ENCODE measurements at places on chromosomes 11 and 22.

GRCh38 chr11:27370374-27370773 is 7.4 kb upstream of the CCDC34 start:
- no peak for DNase-seq

DNA sequence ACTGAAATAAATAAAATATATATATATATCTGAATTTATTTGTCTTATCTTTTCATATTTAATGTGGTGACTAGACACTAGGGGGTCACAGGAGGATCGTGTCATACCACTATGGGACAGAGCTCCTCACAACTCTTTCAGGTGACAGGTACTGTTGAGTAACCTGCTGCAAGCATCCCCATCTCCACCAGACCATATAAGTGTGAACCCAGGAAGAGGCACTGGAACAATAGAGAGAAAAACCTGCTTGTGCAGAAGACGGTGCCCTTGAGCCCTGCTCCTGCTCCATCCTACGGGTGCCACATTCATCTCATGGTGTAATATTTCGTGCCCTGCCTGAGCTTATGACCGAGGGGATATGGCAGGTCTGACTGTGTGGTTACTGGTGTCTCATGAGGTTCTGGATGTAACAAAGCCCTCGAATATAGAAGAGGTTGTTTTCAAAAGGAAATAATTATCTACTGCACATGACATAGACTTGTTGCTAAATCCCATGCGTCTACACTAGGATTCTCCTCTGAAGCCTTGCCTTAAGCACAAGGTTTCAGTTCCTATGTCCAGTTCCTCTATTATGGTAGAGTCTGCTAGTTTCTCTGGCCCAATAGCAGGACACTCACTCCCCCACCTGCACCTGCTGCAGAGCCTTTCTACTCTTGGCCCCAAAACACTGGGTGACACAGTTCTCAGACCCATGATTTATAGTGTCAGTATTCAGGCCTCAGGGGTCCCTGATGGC is 70.4 kb downstream of the GGTLC2 start:
- DNase-seq: no peak

- DNase-seq: no peak
Observed at GRCh38 chr11:65315866-65316226, 1.2 kb downstream of the CDC42EP2 start.

DNA sequence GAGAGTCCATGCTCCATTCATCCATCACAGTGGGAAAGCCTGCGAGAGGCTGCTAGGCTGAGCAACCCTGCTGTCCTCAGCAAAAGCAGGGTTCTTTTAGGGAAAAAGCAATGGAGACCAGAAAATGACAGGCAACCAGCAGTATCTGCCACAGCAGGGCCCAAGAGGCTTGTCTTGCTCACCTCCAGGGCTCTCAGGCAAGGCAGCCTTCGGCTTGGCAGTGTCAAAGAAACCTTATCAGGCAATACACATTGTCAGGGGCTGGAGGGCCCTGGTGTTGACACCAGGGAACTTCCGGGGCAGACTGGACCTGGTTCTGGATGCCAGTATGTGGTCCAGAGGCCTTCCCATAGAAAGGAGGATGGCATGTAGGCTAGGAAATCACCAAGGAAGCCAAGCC is 10.2 kb upstream of the TLCD5 start:
- DNase-seq: no peak

GRCh38 chr22:45991098-45991497 is 14.1 kb upstream of the WNT7B start:
- DNase-seq: no peak

GRCh38 chr11:130203766-130204702 is 44.5 kb downstream of the ST14 start:
- DNase-seq: no peak

GRCh38 chr11:63838150-63838677 is 696 bp upstream of the MARK2 start:
- no peak for DNase-seq

DNA sequence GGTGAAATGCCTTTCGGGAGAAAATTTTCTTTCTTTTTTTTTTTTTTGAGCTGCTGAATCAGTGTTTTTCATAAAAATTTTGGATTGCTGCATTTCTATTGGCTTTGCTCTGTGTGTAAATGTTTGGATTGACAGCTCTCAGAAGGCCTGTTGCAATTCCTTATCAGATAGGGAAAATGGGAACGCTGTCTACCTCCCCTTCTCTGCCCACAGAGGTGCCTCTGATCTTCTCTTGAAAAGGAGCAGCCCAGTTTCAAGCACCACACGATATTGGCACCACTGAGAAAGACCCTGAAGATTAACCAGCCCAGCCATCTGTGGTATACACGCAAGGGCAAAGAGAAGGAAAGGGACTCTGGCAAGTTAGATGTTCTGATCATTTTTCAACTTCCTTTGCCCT is 1272.2 kb downstream of the LRRC4C start:
- no peak for DNase-seq

DNA sequence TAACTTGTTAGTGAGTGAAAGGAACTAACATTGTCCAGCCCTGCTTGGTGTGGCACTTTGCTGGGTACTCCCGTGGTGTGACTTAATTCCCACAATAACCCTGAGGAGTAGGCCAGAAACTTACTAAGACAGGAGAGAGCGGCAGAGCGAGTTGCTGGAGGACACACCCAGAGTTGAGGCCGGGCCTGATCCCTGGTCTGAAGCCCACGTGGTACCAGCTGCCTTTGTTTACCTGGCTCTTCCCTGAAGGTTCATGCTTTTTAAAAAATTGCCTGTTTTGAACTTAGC is 594 bp downstream of the MPST start:
- no peak for DNase-seq

GRCh38 chr11:29002816-29003215 is 894.6 kb downstream of the METTL15 start:
- DNase-seq: no peak

DNA sequence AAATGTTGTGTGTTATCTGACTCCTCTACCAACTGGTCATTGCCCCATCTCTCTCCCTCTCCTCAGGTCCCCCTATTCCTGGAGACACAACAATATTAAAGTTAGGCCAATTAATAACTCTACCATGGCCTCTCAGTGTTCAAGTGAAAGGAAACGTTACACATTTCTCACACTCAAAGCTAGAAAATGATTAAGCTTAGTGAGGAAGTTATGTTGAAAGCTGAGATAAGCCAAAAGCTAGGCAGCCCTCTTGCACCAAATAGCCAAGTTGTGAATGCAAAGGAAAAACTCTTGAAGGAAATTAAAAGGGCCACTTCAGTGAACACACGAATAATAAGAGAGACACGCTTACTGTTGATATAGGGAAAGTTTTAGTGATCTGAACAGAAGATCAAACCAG is 6.9 kb downstream of the DLG2 start:
- DNase-seq: no peak

DNA sequence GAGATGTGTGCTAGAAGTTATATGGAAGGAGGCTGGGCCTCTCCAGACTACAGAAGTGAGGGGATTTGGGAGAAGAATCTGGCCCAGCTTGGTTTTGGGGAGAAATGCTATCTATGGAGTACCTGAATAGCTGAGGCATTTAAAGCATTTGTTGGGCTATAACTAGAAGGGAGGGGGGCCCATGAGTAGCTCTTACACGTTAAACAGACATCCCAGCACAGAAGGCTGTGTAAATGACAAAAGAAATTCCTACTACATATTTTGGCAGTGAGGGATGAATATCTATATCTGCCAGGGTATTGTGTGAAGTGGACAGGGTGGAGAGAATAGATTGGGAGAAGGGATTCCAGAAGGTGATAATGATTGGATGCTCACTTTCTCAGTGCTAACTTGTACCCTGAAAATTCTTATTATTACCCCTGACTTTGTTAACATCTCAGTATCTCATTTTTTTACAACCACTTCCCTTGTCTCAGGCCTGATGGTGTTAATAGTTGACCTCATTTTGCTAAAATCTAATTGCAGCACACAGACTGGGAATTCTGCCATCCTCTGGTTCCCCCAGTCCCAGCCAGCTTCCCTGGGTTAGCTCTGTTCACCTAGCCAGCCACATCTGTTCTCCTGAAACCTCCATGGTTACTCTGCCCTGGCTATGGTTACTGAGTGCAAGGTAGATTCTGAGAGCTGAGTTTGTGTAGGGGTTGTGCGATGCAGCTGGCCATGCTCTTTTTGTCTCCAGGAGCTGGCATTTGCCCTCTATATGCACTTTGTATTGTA is 28.8 kb upstream of the RRM1 start:
- no peak for DNase-seq
